ENCODE measurements at places on chromosomes 11 and 22.
A peak's percentile ranks its signal among the peaks of the same experiment; 100 is the strongest.

GRCh38 chr11:72394416-72394815 is 39.9 kb downstream of the CLPB start:
- DNase-seq = no peak

DNA sequence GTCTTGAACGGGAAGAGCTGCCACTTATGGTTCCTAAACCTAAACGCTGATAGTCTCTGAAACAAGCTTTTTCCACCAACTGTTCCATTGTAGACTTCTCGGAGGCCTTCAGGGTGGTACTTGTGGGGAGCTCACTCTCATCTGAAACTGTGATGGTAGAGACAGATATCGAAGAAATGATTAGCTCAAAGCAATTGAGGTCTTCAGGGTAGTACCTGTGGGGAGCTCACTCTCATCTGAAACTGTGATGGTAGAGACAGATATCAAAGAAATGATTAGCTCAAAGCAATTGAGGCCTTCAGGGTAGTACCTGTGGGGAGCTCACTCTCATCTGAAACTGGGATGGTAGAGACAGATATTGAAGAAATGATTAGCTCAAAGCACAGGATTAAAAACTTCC is 175.7 kb downstream of the SWAP70 start:
- DNase-seq = no peak

DNA sequence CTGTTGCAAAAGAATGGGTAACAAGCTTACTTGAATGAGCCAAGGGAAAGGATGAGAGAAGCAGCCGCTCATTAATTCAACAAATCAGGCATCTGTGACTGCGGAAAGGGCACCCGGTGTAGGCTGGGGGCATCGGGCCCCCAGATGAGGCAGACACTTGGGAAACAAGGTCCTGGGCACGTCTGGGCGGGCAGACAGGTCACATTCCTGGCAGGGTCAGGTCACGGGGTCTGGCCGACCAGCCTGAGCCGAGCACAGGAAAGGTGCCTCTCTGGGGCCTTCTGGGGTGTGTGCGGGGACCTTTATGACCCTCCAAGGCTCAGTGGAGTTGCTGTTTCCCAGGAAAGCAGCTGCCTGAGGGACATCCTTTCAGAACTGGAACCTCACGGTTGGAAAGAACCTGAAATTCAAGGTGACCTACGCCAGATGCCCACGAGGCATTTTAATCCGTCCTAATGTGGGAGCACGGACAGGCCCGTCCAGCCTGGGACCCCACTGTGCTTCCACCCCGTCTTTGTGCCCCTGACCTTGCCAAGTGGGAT is 57.1 kb downstream of the ST14 start:
- no peak for DNase-seq

DNA sequence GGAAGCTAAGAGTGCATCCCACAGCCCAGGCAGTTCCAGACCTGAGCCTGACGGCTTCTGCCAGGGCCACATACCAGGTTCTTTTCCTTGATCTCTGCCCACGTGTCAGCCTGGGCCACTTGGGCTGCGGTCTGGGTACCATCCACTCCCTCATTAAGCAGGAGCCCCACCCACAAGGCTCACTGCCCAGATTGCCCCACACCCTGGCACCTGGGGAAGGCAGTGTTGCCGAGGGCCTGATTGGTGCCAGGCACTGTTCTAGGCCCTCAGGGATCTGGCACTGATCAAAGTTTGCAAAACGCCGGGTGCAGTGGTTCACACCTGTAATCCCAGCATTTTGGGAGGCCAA is 15.4 kb downstream of the GGA1 start:
- no peak for DNase-seq

DNA sequence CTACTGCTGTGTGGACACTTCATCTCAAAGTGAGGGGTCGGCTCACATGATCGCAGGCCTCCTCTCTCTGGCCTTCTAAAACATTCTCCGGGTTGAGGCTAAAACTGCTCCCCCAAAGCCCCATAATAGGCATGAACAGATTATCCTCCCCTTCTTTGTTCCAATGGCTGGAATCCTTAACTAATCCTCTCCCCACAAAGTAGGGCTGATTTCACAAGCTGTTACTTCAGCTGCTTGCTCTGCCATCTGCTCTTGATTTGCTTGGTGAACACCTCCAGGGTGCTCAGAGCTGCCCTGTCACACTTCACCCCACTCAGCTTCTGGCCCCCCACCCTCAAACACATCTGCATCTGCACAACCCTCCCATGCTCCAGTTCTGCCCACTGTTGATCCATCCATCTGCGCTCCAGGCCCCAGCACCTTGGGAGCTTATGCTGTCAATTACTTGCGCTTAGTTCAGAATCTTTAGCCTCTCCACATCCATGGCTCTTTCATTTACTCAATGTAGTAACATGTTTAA is 173.1 kb upstream of the API5 start:
- no peak for DNase-seq

- no peak for DNase-seq
These were observed 7.5 kb upstream of the TPST2 start for GRCh38 chr22:26597480-26597879.

GRCh38 chr22:21047730-21048129 is 2.0 kb downstream of the LRRC74B start:
- no peak for DNase-seq

GRCh38 chr11:64059339-64060140 is 23.8 kb downstream of the FLRT1 start:
- DNase-seq = no peak

- no peak for DNase-seq
These were observed 6.4 kb downstream of the VPS51 start for GRCh38 chr11:65102142-65103095.

GRCh38 chr11:7546324-7546791 is 32.6 kb downstream of the PPFIBP2 start:
- DNase-seq = no peak

DNA sequence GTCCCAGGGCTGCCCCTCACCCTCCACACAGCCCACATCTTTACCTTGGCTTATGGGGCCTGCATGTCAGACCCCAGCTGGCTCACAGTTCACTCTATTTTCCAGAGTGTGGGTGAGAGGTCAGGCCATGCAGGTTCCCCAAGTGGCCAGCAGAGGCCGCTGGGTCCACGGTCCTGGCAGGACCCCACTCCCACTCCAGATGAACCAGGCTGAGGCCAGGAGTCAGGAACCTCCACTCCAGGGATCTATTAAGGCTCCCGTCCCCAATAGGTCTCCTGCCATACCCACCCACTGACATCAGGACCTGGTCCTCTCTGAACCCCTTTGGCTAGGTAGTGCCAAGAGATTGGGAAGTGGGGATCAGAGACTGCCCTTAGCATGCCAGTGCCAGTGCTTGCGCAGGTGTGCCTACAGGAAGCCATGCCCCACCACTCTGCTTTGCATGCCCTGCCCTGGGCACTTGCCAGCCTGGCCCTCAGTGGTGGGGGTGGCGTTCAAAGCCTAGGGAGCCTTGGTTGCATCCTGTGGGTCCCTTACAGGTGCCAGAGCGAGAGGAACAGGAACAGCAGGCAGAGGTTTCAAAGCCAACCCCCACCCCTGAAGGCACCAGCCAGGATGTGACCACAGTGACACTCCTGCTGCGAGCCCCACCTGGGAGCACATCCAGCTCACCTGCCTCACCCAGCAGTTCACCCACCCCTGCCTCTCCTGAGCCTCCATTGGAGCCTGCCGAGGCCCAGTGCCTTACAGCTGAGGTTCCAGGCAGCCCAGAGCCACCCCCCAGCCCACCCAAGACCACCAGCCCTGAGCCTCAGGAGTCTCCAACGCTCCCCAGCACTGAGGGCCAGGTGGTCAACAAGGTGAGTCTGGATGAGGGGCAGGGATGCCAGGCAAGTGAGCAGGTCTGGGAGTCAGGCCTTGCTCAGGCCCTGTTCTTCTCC is 8.3 kb downstream of the SMTN start:
- DNase-seq = peak; percentile 76

GRCh38 chr11:79332017-79332416 is 108.8 kb downstream of the TENM4 start:
- DNase-seq = no peak

- no peak for DNase-seq
These were observed 1.4 kb upstream of the MS4A14 start for GRCh38 chr11:60394666-60395380.

DNA sequence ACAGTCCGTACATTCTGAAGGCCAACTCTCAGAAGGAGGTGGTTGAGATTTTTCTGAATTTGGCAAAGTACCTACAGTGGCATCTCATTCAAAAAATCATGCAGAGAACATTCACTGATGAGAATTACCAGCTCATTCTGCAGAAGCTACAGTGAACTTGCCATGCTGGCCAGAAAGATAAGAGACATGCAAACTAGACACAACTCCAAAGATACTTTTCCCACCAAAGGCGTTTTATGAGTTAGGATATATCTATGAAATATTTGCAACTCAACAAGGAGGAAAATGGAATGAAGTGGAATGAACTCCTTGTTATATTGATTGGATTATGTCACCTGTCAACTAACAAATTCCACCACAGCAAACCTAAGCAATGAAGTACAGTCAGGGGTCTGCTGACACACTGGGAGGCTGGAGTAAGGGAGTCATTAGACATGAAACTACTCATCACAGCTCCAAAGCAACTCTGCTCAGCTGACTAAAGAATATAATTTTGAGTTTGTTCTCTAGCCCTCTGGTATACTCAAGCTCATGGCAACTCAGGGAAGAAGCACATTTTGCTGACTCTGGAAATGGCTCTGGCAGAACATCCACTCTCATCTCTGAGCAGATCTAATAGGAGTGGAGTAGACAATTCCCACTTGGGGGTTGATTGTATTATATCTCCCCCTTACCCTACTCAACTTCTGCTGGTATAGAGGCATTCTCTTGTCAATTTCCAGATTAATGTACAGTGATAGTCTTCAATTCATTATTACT is 22.9 kb downstream of the MAML2 start:
- DNase-seq = no peak

DNA sequence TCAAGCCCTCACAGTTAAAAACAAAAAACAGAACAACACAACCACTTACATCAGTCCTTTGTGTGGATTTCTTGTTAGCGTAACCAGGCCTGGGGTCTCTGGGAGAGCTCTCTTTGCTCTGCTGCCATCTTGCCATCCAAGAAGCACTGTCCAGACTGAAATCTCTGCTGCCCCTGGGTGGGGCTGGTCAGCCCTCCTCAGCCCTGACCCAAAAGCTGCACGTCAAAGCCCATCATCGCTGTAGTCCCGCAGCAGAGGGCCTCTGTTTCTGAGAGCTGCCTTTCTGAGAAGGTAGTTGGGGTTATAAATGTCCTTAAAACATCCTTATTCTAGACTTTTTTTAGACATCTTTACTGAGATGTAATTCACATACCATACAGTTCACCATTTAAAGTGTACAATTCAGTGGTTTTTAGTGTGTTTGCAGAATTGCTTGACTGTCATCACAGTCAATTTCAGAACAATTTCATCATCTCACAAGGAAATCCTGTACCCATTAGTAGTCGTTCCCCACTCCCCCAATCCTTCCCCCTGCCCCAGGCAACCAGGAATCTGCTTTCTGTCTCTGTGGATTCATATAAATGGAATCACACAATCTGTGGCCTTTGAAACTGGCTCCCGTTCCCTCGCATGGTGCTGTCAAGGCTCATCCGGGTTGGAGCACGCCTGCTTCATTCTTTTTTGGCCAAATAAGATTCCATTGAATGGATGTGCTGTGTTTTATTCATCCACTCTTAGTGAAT is 94.9 kb downstream of the TBC1D22A start:
- DNase-seq = no peak

DNA sequence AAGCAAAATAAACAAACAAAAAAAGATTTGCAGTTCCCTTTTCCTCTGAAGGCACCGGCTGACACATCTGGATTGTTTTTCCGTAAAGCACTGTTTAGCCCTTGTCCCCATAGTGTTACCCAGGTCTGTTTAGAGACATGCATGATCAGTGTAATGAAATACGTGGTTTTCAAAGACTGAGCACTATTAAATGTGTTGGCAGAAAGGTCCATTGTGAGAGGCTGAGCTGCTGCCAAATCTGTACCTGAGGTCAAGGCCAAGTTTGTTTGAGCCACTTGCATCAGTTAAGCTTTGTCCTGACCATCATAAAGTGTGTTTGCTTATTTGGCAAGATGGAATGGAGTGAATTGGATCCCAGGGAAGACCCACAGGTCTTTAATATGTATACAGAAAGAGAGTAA is 26.3 kb downstream of the CTR9 start:
- no peak for DNase-seq

GRCh38 chr11:66868082-66868725 is 11.3 kb downstream of the LRFN4 start:
- no peak for DNase-seq

- no peak for DNase-seq
These were observed 8.6 kb upstream of the CD82 start for GRCh38 chr11:44556735-44557409.

GRCh38 chr22:46355369-46355995 is 20.0 kb downstream of the TRMU start:
- peak; percentile 75 for DNase-seq

DNA sequence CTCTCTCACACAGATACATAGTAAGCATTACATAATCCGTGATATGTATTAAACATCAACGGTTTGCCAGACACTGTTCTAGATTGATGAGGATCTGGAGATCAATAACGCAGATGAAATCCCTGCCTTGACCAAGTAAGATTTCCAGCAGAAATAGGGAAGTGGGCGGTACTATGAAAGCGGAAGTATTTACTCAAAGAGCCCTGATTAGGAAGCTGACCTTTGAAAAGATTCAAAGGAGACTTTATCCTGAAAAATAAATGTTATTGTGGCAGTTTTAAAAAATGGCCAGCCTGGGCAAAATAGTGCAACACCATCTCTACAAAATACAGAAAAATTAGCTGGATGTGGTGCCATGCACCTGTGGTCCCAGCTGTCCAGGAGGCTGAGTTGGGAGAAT is 26.8 kb downstream of the GAB2 start:
- no peak for DNase-seq

DNA sequence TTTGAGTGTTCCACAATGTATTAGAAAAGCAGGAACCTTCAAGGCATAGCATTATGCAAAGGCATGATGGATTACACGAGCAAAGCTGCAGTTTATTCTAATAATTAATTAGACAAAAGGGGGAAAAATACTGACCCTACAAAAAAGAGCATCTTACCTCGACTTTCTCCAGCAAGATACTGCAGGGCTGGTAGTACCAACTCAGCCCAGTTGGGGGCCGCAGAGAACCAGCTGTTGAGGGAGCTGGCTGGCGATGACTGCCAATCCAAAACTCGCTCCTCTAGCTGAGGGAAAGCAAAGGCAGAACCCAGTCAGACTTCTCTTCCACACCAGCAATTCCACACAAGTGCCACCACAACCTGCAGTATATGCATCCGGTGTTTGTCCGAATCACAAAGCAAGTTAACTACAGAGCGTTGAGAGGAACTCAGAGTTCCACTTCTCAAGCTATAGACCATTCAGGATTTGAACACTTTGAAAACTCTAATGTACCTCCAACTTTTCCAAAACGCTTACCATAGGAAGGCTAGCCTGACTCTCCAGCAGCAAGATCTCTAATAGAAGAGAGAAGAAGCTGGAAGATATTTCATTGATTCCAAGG is 13.7 kb downstream of the NFRKB start:
- peak; percentile 59 for DNase-seq

DNA sequence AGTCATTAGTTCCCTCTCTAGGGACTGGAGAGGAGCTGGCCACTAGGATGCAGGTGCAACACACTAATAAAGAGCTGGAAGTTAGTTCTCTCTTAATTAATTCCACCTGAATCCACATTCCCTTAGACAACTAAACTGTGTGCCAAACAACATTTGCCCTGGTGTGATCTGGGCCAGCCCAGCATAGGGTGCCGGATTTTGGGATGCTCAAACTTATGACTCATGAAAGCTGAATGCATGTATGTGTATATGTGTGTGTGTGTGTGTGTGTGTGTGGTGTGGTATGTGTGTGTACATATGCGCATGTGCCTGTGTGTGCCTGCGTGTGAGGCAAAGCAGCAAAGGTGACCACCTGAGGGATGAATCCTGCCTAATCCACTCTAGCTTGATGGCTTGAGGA is 110.7 kb downstream of the EHF start:
- DNase-seq = no peak
